ENCODE measurements at places on chromosomes 3 and 15.
A peak's percentile ranks its signal among the peaks of the same experiment; 100 is the strongest.

DNA sequence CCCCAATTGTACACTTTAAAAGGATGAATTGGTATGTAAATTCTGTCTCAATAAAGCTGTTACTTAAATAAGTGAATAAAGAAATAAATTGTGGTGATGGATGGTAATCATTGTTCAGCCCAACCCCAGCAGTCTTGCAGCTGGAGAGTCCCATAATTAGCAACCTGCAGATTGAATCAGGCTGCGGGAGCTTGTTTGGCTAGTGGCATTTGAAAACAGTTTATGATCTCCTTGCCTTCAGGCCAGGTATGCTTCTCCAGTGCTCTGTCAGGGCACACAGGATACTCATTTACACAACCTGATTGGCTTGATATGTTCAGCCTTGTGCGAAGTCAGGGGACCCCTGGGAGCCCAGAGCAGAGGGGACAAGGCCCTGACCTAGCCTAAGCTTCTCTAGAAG, 16.5 kb upstream of the TSEN2 start:
- DNase-seq: no peak

GRCh38 chr3:71197841-71198565, 385.5 kb downstream of the FOXP1 start:
- DNase-seq: no peak

DNA sequence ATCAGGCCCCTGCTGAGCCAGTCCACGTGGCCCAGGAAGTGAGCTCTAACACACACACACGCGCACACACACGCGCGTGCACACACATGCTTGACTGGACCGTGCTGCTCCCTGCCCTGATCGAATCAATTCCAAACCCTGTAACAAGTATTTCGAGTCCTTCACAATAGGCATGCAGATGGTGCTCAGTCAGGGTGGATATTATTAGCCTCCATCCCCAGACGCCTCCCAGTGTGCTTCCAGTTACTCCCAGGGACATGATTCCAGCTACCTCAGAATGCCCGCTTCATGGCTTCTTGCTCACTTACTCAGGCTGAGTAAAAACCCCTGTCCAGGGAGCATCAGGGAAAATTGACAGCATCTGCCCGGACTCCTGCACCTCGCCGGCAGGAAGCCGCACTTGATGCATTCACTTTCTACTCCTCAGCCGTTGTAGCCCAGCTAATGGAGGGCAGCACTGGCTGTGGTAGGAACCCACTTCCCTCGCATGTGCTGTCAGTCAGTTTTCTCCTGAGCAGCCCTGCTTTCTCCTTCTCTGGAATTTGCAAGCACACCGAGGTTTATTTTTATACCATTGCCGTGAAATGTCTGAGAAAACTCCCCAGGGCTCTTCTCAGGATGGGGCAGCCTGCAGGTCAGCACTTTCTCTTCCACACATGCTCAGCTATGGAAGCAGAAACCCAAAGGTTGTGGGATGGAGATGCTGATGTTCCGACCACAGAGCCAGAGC, 126.1 kb upstream of the ABHD17C start:
- no peak for DNase-seq

GRCh38 chr15:70140025-70140542, 42.4 kb upstream of the TLE3 start:
- no peak for DNase-seq

GRCh38 chr3:172676196-172676922, 34.5 kb downstream of the NCEH1 start:
- DNase-seq: no peak

DNA sequence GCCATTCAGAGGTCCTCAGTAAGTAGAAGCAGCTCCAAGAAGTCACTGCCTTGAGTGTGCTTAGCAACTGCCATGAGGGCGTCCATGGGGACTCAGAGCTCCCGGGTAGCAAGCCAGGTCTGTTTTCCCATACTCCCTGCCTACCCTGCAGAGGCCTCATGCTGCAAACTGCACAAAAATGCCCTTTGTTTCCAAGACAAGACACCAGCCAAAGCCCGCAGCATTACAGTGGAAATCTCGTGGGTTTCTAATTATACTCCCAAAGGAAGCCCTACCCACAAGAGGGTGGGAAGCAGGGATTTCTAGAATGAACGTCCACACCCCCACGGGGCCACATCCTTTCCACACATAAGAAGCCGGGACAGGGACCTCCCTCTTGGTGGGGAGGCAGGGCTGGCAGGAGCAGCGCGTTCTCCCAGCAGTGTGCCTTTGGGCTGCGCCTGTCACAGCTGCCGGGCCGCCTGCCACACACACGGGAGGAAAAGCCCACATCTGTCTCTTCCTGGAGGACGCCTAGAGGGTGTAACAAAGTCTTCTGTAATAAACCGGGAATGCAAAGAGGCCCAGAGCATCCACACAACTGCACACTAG, 31.1 kb downstream of the FAM174B start:
- no peak for DNase-seq

DNA sequence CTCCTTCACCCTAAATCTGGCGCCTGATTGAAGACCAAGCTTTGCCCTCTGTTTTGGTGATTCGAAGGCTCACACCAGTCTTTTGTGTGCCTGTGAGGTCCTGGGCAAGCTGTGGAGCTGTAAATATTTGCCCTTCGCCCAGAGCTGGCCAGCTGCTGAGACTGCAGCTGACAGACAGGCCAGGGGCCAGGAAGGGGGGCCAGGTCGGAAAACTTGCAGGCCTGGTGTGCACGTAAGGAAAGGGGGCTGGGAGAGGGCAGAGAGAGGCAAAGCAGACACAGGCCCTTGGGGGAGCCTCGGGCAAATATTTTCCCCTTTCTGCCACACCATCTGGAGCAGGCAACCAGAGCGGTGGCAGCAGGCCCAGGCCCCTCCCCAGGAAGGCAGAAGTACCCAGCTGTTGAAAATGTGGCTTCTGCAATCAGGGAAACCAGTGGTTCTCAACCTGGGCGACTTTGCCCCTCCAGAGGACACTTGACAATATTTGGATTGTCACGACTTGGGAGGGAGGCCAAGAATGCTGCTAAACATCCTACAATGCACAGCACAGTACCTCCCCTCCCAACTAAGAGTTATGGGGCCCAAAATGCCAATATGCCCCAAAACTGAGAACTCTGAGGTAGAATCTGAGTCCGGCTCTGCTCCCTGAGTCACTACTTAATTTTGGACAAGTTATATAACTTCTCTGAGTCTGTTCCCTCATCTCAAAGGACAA, 2.5 kb downstream of the PDZRN3 start:
- no peak for DNase-seq

- DNase-seq: no peak
Measured at GRCh38 chr3:39372833-39373232, 10.3 kb upstream of the SLC25A38 start.

DNA sequence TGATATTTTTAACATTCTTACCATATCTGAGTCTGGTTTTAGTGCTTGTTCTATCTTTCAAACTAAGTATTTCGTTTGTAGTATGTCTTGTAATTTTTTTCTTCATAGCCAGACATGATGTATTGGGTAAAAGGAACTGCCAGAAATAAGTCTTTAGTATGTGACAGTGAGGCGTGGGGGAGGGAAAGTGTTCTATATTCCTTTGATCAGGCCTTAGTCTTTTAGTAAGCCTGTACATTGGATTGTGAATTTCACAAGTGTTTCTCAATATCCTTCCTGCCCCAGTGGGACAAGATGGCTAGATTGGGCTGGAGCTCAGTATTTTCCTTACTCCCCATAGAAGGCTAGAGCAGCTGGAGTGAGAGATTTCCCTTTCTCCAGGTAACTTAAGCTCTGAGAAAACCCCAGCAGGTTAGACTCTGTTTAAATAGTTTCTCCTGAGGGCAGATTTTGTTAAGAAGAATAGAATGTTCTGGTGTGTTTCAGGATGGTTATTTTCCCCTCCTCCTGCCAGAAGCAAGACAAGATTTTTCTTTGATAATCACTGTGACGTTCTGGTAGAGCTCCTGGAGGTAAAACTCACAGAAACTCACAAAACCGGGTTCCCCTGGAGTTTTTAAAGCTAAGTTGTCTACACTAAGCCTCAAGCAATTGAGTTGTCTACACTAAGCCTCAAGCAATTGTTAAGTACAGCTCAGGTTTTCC, 140.7 kb upstream of the ARPP21 start:
- DNase-seq: no peak

GRCh38 chr3:133412183-133413132, 12.6 kb downstream of the BFSP2 start:
- DNase-seq: no peak

DNA sequence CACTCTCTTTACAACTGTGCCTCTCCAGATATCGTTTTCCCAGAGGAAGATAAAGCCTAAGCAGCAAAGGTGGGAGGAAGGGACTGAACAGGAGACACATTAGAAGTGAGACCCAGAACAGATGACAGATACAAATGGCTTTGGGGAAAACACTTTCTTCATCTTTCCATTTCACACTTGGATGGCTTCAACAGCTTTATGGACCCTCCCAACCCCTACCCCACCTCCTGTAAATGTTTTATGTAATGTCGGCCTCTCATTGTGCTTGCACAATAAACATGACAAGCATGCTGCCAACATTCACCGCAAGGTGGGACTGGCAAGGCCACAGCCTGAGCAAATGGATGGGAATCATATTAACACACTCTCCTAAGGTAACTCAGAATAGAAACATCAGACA, 1088.6 kb downstream of the TUSC7 start:
- no peak for DNase-seq

DNA sequence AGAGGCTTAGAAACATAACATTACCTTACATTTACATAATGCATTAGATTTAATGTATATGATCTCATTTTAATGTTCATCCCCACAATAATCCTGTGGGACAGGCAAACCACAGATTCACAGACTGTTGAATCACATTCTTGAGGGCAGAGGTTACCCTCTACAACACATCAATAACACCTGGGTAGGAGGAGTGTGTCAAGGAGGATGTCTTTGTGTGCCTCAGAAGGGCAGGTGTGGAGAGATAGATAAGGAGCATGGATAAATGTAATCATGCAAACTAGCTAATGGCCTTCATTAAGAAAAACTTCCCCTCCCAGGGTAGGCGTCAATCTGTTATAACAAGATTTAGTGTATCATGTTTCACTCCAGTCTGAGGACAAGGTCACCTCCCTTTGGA, 12.9 kb upstream of the MB21D2 start:
- DNase-seq: no peak

DNA sequence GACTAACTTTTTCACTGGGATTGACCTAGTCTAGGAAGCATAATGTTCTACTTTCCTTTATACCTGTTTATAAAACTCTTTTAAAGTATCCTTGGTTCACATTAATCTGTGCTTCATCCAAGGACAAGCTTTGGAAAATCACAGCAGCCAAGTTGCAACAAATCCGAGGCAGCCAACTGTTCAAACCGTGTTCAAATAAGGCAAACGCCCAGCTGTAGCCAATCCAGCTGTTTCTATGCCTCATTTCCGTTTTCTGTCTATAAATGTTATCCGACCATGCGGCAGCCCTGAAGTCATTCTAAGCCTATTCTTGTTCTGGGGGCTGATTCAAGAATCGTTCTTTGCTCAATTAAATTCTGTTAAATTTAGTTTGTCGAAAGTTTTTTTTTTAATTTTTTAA, 78.3 kb downstream of the FMN1 start:
- DNase-seq: no peak

DNA sequence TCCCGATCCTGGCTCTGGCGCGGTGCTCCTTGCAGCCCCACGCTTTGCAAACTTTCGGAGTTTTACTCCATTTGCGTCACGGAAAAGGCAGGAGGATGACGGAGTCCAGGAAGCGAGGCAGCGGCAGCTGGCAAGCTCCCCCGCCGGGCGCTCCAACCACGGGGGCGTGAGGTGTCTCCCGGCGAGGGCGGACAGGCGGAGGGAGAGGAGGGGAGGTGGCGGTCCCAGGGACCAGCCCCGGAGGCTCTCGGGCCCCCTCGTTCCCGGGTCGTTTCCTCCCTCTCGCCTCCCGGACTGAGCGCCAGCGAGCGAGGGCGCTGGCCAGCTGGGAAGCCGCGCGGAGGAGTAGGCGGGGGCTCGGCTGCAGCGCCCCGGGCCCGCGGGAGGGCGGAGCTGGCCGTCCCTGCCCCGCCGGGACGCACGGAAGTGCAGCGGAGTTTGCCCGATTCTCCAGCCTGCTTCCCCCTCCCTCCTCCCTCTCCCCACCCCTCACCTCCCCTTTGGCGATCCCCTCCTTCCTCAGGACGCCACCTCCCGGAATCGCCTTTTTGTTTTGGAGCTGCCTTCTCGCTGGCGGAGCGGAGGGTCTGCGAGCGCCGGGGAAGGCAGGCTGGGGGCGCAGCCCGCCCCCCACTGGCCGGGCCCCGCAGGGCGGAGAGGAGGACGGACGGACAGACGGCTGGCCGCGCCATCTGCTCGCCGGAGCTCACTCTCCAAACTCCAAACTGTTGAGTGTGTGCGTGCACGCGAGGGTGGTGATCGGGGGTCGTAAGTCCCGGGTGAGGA, at the start of gene SNX33:
Gene SNX33, plus strand, starts transcription at position 543 of the 786 bp plus-strand sequence. CDS start 1,191 bp downstream, outside the sequence.
- peak; percentile 79 for DNase-seq

GRCh38 chr3:26202169-26202568, 412.3 kb downstream of the OXSM start:
- no peak for DNase-seq

DNA sequence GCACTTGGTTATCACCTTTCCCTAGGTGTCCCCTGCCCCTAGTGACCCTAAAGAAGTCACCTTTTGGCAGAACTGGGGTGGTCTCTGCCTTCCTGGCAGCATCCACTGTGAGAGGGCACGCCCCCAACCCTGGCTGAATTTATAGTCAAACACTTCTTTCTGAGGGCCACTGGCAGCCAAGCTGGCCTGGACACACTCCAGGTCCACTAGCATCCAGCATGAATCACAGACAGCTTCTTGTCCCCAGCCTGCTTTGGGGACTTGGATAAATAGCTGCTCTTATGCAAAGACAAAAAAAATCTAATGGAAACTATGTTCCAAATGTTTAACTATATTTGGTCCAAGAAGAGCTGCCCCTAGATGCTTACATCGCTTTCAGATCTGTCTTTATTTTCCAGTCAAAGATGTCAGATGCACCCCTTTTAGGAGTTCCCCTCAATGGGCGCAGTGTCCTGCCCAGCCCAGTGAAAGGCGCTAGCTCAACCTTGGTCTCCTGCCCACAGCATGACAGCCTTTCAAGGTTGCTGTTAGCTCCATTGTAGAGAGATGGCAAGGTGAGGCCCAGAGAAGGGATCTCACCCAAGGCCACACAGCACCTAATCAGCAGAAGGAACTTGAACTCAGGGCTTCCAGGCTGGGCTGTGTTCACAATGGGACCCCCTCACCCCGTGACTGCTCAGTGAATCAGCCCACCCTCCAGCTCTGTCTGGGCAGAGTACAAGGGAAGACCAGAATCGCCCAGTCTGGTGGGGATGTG, 7.0 kb downstream of the RASL12 start:
- no peak for DNase-seq

DNA sequence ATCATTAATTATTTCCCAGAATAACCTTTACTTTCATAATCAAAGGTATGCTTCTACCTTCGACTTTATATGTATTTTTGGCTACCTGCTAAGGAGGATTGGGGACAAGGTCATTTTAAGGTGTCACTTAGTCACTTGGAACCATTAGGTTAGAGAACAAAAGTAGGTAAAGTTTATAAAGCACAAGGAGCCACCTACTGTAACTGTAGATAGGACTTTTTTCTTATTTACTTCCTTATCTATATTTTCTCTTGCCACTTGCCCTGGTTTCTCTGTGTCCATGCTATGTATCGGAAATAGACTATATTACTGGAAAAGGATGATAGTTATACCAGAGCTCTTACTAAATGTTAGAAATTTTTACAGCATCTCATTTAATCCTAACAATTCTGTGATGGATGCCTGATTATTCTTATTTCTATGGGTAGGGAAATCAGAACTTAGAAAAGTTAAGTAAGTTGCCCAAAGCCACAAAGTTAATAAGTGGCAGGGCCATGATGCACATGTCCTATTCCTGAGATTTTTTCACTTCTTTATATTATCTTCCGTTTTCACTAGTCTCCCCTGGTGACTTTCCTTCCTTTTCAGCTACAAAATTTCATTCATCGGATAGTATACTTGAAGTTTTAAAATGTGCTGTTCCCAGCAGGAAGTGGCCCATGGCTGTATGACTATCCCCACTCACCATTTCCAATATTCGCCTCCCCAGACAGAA, 132.5 kb downstream of the CMSS1 start:
- DNase-seq: no peak
